Effector CD4-positive, alpha-beta T cell (primary cell): ENCODE measurements at places on chromosomes 1 and 21.

DNA sequence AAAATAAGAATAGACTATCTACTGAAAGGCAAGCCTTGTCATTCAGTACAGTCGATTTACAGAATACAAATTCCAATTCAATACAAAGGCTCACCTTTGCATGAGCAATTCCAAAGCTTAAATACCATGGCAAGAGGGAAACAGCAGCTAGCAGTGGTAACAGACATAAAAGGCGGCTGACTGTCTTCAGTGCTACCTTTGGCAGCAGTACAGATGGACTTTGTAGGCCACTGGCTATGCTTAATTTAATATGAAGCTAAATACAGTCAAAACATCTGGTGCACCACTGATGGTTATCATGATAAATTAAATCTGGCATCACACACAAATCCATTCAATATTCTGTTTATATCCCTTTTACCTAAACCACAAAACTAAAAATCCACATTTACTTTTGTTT is 62.4 kb downstream of the RERE start:
- DNase-seq = no peak

DNA sequence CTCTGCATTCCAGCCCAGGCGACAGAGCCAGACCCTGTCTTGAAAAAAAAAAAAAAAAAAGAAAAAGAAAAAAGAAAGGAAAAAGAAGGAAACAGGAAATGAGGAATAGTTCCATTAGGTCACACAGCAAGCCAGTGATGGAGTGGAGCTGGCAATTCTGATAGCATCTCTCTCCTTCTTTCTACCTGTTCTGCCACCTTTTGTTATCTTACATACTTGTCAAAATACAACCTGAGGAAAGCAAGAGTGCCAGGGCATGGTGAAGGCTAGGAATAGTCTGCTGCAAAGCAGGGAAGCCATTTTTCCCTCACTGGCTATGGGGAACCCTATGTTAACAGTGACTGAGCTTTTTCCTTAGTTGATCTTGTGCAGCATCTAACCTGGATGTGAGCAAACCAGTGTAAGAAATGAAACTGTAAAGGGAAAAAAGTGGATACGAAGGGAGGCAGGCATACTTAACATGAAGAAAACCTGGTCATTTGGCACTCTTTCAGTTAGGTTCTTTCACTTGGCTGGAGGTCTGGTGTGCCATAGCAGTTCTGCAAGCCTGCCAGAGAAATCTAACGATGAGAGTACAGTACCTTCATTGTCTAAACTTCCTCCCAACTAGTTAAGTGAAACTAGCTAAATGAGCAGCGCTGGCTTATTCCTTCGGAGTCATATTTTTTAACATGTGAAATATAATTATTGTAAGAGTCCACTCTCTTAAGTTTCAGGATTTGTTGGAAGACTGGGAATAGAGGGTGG is 17.9 kb upstream of the THEM5 start:
- DNase-seq = no peak

- peak; percentile 26 for DNase-seq
Observed at GRCh38 chr21:36135391-36136102, 668 bp downstream of the CBR3 start.

GRCh38 chr1:176733661-176734060 is 270.7 kb downstream of the PAPPA2 start:
- no peak for DNase-seq

DNA sequence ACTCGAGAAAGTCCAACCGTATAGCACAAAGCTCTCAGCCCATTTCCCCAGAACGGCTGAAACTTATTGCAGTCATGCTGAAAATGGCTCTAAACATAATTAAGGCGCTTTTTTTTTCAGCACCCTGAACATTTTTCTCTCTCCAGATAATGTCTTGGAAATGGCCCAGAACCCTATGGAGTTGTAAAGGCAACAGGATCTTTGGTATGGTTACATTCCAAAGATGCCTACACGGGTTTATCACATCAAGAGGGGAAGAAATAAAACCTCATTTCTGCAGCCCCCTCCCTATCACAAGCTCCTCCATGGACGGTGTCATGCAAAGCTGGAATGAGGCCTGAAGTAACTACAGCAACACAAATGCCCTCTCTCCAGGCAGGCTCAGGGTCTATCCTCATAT is 126.4 kb upstream of the GALNT2 start:
- DNase-seq = no peak

- DNase-seq = no peak
Observed at GRCh38 chr1:204662530-204662929, 23.0 kb downstream of the LRRN2 start.

DNA sequence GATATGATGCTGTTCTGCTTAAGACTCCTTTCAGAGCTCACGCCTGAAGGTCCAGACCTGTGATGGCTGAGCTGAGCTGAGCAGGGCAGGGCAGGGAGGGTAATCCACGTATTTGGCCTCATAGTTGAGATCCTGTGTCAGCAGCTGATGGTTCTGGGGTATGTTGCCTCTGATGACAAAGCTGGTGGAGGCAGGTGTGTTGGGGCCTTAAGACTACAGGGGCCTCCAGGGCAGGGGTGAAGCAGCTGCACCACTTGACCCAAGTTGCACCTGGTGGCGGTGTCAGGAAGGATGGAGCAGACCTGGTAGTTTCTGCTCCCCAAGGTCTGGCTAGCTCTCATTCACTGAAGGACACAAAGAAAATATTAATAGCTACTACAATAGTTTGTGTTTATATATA is 57.0 kb downstream of the FCRL5 start:
- DNase-seq = no peak

GRCh38 chr1:174114788-174115448 is 44.4 kb upstream of the RABGAP1L start:
- DNase-seq = no peak

DNA sequence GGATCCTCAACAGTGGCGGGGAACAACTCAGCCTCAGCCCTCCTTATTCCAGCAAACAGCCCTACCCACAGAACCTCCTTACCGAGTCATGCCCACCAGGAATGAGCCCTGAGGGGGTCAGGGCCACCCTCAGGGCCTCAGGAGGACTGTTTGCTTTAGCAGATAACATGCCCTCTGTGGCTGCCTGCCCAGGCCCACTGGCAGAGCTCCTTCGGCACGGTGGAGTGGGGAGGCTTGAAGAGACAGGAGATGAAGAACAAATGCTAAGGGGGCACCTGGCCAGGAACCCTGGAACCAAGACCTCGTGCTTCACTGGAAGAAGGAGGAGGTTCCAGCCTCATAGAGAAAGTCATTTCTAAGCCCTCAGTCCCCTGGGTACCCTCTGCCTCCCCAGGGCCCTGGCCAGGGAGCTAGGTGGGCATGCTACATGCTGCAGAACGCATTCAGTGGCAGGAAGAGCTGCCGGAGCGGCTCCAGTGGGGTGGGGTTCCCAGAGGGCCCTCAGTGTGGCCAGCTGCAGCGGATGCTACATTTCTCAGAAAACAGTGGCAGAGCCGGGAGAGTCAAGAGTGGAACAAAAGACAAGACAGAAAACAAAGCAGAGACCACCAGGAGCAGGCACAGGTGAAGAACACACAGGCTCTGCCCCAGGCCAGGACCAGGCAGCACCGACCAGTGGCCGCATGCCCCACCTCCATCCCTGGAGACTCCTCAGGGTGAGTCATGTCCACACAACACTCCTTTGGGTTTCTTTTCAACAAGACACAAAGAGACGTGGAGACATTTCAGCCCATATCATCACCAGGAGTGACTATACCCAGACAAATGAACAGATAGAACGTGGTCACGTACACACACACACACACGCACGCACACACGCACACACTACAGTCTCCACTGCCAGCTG is 39.8 kb downstream of the RIMS3 start:
- no peak for DNase-seq

- DNase-seq = no peak
Observed at GRCh38 chr1:102937401-102937800, 170.9 kb downstream of the COL11A1 start.

GRCh38 chr21:45113543-45113942 is 39.2 kb downstream of the ADARB1 start:
- no peak for DNase-seq

- DNase-seq = no peak
Observed at GRCh38 chr1:241611063-241611462, 29.1 kb downstream of the CHML start.

GRCh38 chr1:222904451-222904850 is 89.6 kb downstream of the DISP1 start:
- no peak for DNase-seq

- DNase-seq = no peak
Observed at GRCh38 chr1:98924977-98925376, 79.7 kb downstream of the PLPPR5 start.

GRCh38 chr1:163071405-163072255 is 2.5 kb downstream of the RGS4 start:
- no peak for DNase-seq

- DNase-seq = no peak
Observed at GRCh38 chr1:162596514-162597170, 35.1 kb downstream of the UAP1 start.

DNA sequence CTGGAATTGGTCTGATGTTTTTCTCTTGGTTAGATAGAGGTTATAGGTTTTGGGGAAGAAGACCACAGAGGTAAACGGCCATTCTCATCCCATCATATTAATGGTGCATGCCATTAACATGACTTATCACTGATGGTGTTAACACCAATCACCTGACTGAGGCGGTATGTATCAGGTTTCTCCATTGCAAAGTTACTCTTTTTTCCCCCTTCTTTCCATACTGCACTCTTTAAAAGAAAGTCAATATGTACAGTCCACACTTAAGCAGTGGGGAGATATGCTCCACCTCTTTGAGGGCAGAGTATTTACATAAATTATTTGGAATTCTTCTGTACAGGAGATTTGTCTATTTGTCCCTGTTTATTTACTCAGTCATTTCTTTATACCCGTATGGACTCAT is 35.7 kb upstream of the OSBPL9 start:
- DNase-seq = no peak

- no peak for DNase-seq
Observed at GRCh38 chr1:78516716-78517115, 25.9 kb downstream of the PTGFR start.

DNA sequence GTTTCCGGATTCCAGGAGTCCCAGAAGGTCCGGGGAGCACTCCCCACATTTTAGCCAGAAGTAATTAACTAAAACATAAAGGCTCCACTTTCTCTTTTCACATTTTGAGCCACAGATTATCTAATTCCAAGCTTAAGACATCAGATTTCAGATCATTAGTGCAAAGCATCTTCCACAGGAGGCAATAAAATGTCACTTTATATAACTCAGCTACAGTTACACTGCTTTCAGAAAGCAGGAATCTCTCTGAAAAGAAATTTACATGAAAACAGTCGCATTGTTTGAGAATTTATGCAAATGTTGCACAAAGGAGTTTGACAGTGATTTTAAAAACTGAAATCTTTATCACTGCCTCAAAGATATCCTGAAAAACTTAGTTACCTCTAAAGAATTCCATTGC is 99.7 kb downstream of the LMO4 start:
- DNase-seq = no peak

DNA sequence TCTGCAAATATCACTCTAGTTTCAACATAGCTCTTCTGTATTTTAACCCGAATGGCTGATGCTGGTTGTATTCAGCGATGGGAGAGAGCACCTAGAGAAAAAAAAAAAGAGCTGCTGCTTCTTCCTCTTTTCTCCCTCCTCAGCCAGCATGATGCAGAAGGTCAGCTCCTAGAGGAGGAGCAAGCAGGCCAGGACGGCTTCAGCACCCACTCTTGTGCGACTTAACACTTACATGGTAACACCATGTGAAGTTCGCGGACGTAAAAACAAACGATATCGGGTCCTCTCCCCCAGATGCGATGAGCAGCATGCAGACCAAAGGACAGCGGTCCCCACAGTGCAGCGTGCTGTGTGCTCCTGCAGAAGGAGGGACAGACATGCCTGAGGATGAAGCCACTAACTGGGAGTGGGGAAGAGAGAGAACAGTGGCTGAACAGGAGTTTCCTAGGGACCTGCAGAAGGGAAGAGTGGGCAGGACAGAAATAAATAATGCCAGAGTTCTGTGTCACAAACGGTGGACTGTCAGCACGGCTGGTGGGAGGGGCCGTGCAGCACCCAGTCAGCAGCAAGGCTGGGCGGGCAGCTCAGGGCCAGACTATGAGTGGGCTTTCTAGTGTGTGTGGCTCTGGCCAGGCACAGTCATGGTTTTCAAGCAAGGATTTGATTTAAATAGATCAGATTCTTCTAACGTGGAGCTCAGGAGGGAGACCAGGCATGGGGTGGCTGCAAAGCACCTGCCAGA is 11.4 kb upstream of the B3GALT5 start:
- DNase-seq = no peak

DNA sequence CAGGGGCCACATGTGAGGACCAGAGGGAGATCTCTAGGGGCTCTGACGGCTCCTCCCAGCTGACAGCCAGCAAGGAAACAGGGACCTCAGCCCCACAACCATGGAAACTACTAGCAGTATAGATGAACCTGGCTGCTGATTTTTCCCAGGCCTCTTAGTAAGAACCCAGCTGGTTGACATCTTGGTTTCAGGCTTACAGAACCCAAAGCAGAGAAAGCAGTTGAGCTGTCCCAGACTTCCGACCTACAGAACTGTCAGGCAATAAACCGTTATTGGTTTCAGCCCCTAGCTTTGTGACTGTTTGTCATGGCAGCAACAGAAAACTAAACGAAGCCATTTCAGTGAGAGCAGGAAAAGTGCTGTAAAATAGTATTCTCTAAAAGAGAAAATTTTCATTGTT is 36.4 kb downstream of the ETS2 start:
- DNase-seq = no peak

DNA sequence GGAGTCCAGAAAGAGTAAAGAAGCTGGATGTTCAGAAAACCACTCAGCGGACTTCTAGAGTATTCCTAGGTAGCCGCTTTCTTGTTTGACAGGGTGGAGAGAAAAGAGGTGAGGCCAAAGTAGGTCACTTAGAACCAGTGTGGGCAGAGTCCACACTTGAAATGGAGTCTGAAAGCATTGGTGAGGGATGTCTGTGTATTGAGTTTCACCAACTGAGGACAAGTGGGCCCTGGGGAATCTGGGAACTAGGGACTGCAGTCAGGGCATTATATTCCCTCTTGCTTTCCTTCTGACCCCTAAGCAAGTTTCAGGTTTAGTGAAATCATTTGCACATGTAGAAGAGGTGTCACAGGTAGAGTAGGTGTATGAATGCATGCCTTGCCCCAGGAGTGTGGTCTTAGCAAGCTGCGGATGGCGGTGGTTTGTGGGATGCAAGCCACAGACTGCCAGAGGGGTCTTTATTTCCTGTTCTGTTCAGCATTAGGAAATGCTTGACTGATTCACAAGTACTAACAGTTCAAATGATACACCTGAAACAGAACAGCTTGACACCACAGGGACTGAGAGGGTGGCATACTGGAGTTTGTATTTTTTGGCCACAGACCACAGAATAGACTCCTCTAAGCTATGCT is 1.1 kb upstream of the GNG12 start:
- no peak for DNase-seq

DNA sequence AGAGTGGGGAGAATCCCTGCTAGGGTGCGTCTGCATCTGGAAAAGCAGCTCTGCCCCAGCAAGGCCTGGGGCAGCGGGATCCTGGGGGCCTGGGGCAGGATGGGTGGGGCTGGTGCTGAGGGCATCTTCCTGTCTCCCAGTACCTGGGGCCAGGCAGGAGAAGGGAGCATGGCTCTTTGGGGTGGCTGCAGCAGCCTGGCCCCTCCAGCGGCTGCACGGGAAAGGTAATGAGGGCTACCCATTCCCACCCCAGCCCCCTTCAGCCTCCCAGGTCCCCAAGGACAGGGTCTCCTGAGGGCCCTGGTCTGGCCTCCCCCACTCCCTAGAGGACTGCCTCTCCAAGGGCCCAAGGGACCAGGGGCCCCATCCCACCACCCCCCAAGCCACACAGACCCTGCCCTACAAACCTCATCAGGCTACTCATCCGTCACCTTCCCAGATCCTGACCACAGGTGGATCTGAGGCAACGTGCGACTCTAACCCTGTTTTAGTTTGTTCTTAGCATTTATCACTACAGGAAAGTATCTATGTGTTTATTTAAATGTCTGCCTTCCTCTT is 910 bp upstream of the ANKRD65 start:
- no peak for DNase-seq
